ENCODE measurements at places on chromosomes 6 and 20.
A peak's percentile ranks its signal among the peaks of the same experiment; 100 is the strongest.

GRCh38 chr6:57469072-57469471 lies 151.6 kb downstream of the PRIM2 start:
- no peak for DNase-seq

GRCh38 chr6:105810105-105810921 lies 275.8 kb upstream of the PRDM1 start:
- DNase-seq = peak; percentile 93

- no peak for DNase-seq
Observed at GRCh38 chr6:142271476-142271875, 30.3 kb upstream of the ADGRG6 start.

GRCh38 chr6:16705081-16705993 lies 55.9 kb downstream of the ATXN1 start:
- no peak for DNase-seq

- peak; percentile 55 for DNase-seq
Observed at GRCh38 chr6:106556368-106556960, 72.8 kb downstream of the RTN4IP1 start.

DNA sequence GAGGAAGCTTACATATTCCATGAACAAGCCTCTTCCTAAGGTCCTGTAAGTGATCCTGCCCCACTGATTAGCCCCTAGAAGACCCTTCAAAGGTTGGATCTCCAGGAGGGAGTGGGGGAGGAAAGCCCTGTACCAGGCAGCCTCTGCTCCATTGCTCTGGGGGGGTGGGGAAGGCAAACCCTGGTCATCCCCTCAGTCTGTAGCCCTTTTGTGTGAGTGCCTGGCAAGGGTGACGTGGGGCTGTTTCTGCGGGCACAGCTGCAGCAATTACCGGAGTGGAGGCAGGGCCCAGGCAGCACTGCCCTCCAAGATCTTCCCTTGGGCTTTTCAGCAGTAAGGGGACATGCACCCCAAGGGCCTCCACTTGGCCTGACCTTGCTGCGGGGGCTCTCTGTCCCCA lies at the start of gene MOG:
Gene MOG (plus strand): TSS at position 295 of the 400 bp plus-strand sequence. CDS start 118 bp downstream, outside the sequence.
- no peak for DNase-seq

- peak; percentile 42 for DNase-seq
Observed at GRCh38 chr6:149043476-149044130, 273.9 kb upstream of the TAB2 start.

DNA sequence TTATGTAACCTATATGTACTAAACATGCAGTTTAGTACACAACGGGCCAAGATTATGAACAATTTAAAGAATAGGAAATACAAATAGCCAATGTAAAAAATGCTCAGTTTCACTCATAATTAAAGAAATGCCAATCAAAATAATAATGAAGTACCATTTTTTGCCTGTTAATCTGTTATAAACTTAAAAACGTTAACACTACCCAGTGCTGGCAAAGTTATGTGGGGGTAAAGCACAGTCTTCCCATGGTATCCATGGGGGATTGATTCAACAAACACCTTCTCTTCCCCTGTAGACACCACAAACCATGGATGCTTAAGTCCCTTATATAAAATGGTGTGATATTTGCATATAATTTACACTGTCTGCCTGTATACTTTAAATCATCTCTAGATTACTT lies 205.3 kb upstream of the SIM1 start:
- no peak for DNase-seq

GRCh38 chr20:50188879-50189680 lies 1.6 kb upstream of the CEBPB start:
- DNase-seq = no peak

DNA sequence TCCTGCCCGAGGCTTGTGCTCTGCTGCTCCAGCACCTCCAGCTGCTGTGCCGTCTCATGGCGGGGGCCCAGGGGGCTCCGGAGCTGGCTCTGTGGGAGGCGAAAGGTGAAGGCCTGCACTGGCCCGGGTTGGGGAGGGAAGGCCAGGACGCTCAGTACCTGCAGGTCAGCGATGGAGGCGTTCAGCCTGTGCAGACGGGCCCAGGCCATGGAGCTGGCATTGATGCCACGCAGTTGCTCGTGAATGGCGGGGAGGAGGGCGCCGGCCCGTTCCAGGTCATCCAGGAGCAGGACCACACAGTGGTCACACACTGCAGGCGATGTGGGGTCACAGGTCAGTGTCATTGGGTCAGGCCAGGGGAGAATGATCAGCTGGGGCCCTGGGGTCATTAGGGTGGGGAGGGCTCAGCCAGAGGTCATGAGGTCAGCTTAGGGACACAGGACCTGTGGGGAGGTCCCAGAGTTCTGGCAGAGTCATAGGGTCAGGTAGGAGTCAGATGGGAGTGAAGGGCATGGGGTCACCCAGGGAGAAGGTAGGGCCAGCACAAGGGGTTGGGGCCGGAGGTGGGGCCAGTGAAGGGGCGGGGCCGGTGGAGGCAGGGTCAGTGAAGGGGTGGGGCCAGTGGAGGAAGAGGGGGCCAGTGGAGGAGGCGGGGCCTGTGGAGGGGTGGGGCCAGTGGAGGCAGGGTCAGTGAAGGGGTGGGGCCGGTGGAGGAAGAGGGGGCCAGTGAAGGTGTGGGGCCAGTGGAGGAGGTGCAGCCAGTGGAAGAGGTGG lies 18.0 kb downstream of the ADRM1 start:
- peak; percentile 19 for DNase-seq

GRCh38 chr6:75049308-75049707 lies 156.5 kb downstream of the COL12A1 start:
- no peak for DNase-seq

- DNase-seq = no peak
Observed at GRCh38 chr6:41325446-41326066, 9.9 kb upstream of the NCR2 start.

DNA sequence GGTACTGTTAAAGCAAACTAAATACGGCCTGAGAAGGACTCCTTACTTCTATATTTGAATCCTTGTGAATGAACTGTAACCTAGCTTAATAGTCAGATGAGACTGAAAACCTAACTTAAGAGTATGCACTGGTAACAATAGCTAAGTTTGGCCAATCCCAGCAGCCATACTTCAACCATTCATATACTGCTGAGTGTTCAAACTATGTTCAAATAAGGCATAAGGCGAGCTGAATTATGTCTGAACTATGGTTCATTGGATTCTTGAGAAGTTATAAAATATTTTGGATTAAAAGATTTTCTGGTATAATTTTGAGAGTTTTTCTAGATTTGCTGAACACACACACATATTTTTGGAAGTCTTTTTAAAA lies 2.2 kb downstream of the SMPDL3A start:
- no peak for DNase-seq

Measured in GM23248 (cell line).